Epithelial cell of proximal tubule (primary cell): ENCODE measurements at places on chromosomes 2 and 18.

GRCh38 chr2:46298522-46299353, 1.5 kb downstream of the EPAS1 start:
- DNase-seq: no peak

- no peak for DNase-seq
Observed at GRCh38 chr2:227404585-227405271, 17.0 kb upstream of the SCYGR1 start.

DNA sequence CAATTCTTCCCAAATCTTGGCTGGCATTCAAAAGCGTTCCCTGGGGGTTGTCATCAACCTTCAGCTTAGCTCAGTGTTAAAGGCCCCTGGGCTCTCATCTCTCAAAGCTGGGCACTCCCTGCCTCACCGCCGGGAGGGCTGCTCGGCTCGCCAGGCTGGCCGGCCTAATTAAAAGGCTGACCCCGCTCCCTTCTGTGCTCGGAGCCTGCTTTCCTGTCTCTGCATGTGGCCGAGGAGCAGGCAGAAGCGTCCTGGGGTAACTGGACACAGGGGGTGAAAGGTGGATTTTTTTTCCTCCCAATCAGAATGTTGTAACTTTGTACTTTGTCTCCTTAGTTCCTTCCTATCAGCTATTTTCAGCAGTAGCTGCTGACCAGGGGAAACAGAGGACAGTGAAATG, 231.1 kb downstream of the GBX2 start:
- DNase-seq: no peak

GRCh38 chr2:98869272-98869641, 66.8 kb downstream of the CRACDL start:
- no peak for DNase-seq

GRCh38 chr18:72541871-72542332, 2.2 kb downstream of the CBLN2 start:
- no peak for DNase-seq

DNA sequence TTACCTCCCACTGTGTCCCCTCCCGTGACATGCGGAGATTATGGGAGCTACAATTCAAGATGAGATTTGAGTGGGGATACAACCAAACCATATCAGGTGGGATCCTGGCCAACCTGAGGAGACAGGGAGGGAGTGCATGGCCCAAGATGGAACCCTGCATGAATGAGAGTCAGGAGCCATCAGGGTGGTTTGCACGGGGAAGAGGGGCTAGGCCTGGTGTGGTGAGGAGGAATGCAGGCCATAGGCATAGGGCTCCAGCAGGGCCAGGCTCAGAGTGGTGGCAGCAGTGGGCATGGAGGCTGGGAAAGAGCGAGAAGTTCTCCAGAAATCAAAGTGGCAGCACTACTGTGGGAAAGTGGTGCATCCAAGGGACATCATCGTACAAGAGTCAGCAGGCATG, 74.0 kb upstream of the BCL2L11 start:
- DNase-seq: no peak

GRCh38 chr18:63107171-63107845, 212.3 kb downstream of the BCL2 start:
- no peak for DNase-seq

DNA sequence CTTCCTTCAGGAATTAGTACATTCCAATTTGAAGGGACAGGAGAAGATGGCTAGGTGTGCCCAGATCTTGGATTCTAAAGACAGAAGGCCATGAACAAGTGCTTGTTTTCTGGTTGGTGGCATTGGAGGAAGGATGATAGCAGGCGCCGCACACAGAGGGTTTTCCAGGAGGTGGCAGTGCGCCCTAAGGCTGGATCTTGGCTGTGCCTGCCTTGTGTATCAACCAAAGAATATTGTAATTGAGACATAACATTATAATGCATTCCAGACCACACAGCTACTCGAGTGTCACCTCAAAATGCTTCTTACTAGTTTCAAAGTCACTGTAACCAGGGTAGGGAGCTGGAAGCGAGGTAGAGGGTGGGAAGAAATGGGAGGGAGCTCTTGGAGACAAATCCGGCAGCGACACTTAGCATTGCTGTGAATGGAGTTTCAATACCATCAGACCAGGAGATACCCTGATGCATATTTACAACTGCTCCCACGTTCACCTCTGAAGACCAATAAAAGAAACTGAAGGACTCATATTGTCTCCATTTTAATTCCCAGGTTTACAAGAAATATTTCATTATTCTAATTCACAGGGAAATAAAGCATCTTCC, 42.5 kb downstream of the CPO start:
- DNase-seq: peak; percentile 10

- no peak for DNase-seq
Observed at GRCh38 chr2:70411483-70412125, 109.7 kb upstream of the FAM136A start.

DNA sequence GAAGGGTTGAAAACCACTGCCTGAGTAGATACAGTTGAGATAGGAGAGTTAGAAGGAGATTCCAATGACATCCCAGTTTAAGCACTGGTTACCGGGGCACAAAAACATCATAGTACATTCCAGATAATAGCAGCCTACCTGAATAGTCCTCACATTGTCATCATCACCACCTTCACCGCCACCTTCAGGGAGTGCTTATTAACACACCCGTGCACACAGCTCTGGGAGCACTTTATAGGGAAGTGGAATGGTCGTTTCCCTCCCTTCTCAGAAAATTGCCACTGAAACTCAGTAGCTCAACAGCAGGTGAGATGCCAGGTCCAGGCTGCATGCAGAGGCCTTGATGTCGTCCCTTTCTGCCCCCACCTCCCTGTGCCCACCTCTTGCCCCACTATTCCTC, 8.2 kb downstream of the SERPINB7 start:
- DNase-seq: no peak

DNA sequence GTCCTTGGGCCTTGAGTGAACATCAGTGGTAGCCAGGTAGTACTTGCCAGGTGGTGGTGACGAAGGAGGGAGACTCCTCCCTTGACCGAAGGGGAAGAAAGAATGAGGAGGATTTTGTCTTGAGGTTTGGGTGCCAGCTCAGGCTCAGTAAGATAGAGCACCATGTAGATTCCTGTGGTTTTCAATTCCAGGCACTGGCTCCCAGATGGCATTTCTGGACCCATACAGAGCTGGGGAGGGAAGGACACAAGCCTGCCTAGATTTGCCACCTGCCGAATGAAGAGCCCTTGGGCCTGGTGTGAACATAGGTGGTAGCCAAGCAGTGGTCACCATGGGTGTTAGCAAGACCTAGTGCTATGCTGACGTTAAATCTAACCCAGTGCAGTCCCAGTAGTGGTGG, 108.8 kb upstream of the UBE2E3 start:
- DNase-seq: no peak

DNA sequence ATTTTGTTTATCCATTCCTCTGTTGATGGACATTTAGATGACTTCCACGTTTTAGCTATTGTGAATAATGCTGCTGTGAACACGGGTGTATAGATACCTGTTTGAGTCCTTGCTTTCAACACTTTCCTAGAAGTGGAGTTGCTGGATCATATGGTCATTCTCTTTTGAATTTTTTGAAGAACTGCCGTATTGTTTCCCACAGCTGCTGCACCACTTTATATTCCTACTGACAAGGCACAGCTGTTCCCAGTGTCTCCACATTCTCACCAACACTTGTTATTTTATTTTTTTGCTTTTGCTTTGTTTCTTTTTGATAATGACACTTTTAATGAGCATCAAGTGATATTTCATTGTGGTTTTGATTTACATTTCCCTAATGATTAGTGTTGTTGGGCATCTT, 41.4 kb upstream of the KCNJ13 start:
- DNase-seq: no peak

DNA sequence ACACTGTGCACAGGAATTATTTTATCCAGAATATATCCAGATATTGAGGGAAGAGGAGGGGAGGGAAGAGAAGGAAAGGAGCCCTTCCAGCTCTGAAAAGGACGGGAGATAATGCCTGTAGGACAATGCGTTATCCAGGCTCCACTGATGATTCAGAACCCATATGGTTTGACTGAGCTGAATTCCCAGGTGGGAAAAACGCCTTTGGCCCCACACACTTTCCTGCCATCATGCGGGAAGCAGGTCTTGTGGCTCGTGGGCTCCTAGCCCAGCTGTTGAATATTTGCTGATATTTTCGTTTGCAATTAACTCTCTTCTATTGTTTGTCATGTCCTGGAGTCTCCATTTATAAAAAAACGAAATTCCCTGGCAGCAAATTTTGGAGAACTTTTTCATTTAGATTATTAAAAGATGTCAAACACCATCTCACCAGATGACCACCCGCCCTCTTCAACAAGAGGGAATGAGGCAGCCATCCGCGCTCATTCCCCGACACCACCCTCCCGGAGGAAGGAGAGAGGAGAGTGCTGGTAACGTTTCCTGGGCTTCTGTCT, 8.9 kb downstream of the COL6A3 start:
- no peak for DNase-seq

DNA sequence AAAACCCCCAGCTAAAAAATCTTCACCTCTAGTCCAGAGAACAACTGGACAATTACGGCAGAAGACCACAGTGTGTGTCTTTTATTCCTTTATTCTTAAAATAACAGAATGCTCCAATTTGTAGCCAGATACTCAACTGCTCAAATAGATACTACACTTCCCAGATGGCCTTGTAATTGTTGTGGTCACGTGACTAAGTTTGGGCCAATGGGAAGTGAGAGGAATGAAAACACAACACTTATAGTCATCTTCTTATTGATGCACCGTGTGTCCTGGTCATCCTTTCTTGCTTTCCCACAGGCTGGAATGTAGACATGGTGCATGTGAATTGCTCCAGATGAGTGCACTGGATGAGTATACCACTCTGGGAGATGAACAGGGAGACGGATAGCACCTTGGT, 145.1 kb downstream of the CDC42EP3 start:
- DNase-seq: no peak

DNA sequence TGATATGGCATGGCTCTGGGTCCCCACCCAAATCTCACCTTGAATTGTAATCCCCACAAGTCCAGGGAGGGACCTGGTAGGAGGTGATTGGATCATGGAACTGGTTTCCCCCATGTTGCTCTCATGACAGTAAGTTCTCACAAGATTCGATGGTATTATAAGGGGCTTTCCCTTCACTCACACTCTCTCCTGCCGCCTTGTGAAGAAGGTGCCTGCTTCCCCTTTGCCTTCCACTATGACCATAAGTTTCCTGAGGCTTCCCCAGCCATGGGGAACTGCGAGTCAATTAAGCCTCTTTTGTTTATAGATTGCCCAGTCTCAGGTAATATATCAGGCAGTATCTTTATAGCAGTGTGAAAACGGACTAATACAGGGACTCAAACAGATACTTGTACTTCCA, 50.4 kb upstream of the ZNF532 start:
- no peak for DNase-seq

DNA sequence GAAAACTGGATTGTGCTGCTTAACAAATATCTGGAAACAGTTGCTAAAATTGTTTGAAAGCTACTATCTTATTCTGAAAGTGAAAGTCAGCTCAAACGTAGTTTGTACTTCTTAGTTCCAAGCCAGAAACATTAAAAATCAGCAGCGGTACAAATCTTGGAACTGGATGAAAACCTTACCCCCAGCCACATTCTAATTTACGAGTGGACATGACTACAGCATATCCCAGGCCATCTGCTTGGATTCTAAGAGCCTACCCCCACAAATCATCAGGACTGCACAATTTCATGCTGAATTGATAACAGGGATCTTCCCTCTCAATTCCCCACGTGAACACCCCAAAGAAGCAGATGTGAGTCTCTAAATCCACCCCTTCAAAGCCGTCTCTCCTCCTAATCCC, 158.7 kb upstream of the NCKAP5 start:
- no peak for DNase-seq

DNA sequence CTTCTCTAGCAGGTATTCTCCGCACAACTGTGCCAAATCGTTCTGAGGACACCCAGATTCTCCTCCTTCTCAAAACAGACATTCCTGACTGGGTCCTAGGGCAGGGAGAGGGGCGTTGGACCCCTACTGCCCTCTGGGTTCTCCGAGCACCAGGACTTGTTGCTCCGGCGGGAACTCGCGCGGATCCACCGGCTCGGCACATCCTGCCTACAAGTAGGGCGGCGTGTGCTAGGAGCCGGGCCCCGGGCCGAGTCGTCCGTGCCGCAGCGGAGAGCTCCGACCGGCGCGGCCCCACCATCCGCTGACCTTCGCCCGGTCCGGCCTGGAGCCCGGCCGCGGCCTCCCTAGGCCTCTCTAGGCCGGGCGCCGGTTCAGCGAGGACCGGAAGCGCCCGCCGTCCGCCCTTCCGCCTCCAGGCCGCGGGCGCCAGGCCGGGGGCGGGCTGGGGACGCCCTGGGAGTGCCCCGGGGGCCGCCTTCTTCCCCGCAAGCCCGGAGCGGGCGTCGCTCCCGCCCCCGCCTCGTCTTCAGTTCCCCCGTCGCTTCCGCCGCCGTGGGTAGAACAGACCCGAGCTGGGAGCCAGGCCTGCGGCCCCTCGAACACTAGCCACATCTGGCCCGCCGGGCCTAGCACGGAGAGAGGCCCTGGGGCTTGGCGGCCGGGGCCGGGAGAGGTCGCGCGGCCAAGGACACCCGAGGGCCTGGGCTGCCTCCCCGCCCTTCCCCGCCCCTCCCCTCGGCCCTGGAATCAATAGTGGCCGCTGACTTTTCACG, 7.6 kb upstream of the ONECUT2 start:
- no peak for DNase-seq

DNA sequence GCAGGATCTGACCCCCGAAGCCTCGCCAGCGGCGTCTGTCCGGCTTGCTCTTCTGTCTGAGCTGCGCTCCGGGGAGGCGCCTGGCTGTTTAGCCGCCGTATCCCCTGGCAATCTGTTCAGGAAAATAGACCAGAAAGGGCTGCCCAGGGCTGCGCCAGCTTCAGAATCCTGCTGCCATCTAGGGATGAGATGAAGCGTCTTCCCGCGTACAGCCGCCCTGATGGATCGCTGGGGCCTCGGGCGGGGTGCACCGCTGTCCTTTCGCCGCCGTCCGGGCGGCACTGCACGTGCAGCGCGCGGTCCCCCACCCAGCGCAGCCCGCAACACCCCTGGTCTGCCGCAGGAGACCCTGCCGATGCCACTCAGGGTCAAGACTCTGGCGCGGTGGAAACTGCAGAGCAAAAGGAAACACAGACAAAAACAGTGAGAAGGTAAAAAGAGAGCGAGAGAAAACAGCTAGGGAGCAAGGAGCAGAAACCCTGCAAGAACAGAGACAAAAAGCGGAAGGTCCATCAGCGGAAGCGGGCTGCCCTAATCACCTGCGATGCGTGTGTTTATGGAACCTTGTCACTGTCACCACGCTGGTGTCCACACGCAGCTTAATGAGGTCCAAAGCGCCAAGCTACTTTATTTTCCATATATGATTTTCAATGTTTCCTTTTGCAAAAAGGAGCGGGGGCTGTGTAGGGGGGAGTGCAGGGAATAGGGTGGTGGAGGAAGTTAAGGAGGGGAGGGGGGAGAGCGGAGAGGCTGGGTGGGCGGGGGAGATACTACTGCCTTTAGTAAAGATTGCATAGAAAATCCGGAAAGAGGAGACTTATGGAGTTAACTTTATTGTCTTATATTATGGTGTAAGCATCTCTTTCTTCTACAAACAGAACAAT, 2113.3 kb upstream of the PIK3C3 start:
- DNase-seq: no peak

DNA sequence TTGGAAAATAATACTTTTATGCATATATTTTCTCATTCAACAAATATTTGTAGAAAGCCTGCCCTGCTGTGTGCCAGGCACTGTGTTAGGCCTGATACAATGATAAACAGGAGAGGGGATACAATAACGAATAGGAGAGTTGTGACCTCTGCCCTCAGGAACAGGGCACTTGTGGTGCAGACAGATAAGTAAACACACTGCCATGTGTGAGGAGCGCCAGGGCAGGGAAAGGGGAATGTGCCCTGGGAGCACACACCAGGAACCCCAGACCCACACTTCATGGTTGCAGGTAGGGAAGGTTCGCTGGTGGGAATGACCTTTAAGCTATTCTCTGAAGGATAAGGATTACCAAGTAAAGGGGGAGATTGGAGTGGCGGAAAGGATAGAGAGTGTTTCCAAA, 42.2 kb upstream of the DSC1 start:
- DNase-seq: no peak
